ENCODE measurements at places on chromosomes 11 and 22.

- no peak for DNase-seq
Measured at GRCh38 chr22:30866811-30867271, 101.7 kb downstream of the MORC2 start.

- no peak for DNase-seq
Measured at GRCh38 chr11:65084598-65085375, 765 bp downstream of the ZFPL1 start.

GRCh38 chr11:69657456-69657910 is 16.5 kb downstream of the CCND1 start:
- no peak for DNase-seq

DNA sequence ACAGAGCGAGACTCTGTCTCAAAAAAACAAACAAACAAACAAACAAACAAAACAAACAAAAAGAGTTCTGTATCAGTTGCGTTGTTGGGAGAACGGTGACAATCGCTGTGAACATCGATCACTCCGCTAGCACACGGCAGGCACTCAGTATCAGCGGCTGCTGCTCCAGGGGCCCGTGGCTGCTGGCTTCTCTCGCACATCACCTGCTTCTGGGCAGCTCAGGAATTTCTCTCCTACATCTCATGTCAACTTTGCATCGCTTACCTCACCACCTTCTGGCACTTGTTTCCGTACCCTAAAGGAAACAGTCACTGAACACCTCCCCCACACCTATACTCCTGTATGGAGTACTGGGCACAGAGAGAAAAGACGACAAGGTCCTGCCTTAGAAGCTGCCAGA is 70.3 kb upstream of the WNT7B start:
- no peak for DNase-seq

- no peak for DNase-seq
Measured at GRCh38 chr11:128963744-128964325, 21.2 kb upstream of the TP53AIP1 start.
